ENCODE measurements at places on chromosomes 7 and 10.
A peak's percentile ranks its signal among the peaks of the same experiment; 100 is the strongest.

DNA sequence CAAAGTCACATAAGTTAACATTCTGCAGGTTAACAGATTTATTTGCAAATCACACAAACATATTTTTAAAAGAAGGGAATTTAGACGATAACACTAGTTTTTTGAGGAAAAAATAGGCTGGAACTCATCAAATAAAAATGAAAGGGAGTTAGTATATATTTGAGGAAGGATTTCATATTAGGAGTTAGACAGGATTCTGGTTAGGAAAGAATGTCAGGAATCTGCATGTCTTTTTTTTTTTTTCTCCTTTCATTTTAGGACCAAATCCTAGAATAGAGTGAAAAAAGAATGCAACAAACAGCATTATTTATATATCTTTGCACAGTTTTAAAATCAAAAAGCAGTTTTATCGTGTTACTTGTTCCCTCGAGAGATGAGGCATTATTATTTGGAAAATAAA is 8.9 kb upstream of the TRDMT1 start:
- no peak for DNase-seq

- peak; percentile 8 for DNase-seq
Observed at GRCh38 chr7:149736478-149737360, 36.7 kb downstream of the ZNF467 start.

GRCh38 chr7:26397796-26398426 is 106.2 kb downstream of the SNX10 start:
- DNase-seq, result no peak

DNA sequence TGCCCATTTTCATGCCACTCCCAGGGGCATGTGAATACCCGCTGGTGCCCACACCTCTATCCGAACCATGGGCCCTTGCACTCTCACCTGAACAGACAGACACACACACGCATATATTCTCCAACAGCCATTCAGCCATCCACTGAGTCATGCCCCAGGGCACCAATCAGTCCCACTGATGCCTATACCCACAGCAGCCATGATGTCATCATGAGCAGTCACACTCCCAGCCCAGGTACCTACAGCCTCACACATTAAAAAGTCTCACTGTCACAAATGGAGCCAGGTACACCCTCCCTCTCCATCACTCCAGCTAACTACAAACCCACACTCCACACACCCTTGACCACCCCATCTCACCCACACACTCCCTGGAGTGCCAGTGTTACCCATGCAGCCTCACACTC is 12.2 kb downstream of the VSIR start:
- no peak for DNase-seq

GRCh38 chr10:126803394-126803793 is 101.8 kb upstream of the DOCK1 start:
- DNase-seq, result no peak

DNA sequence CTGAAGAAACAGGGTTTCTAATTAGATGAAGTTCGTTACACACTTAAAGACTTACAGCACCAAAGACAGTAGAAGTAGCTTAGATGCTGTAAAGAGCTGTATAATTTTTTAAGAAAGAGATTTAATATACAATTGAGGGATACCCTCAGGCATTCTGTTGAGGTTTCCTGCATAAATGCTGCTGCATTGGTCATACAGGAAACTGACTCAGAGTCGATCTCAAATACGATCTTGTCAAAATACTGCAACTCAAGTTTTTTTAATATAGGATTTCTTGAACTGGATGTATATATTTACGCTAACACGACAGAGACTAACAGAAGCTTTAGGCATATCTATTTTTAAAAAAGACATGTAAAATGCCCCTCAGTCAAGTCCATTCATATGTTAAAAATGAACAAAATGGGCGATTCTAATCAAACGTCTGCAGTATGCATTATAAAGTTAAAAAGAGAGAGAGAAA is 2.4 kb upstream of the ARID5B start:
- DNase-seq, result peak; percentile 72

- peak; percentile 64 for DNase-seq
Observed at GRCh38 chr10:79148452-79149344, 79.9 kb downstream of the ZMIZ1 start.

GRCh38 chr7:138842111-138842510 is 44.1 kb upstream of the ATP6V0A4 start:
- DNase-seq, result peak; percentile 74

DNA sequence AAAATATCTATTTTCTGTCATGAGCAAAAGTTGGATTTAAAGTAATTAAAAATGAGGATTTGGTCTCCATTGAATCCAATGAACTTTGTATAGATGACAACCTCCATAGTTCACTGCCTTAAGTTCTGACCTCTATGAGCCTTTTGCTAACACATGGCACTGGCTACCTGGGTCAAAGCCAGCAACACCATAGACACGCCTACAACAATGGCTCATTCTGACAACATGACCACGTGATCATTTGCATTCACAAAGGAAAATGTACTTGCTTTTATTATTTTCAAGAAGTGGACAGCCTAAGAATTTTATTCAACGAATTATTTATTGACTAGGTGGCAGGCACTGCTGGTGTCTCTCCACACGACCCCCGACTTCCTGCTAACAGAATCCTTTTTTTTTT is 90.6 kb downstream of the CARD11 start:
- DNase-seq, result no peak

DNA sequence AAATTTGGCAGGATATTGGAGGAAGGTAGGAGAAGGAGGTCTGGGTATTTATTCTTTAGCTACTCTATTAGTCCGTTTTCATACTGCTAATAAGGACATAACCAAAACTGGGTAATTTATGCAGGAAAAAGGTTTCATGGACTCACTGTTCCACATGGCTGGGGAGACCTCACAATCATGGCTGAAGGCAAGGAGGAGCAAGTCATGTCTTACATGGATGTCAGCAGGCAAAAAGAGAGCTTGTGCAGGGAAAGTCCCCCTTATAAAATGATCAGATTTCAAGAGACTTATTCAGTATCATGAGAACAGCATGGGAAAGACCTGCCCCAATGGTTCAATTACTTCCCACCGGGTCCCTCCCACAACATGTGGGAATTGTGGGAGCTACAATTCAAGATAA is 1.9 kb upstream of the INMT start:
- DNase-seq, result no peak

- DNase-seq, result peak; percentile 63
Observed at GRCh38 chr10:102633287-102633686, 11.0 kb upstream of the TRIM8 start.

GRCh38 chr10:65358565-65358964 is 1567.3 kb upstream of the LRRTM3 start:
- DNase-seq, result no peak

DNA sequence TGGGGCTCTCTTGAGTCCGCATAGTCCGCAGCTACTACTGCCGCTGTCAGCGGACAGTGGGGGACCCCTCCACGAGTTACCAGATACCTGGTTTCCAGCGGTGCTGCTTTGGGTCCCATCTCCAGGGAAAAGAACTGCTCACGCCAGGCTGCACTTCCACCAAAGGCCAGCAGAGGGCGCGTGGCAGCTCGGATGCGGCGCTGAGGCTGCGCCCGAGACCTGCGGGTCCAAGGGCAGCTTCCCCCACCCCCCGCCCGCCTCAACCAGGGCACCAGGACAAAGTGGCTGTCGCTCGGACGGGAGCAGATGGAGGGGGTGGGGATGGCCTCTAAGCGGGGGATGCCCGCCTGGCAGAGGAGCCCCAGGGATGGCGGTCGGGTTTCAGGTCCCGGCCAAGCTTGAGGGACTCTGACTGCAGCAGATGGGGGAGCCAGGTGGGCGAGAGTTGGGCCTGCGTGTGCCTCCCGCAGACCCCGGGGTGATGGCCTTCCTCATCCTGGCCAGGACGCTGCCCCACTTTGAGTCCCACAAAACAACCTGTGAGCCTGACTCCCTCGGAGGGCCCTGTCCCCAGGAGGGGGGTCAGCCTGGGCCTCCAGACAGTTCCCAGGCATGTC is 23.8 kb upstream of the ZNF735 start:
- DNase-seq, result peak; percentile 14

DNA sequence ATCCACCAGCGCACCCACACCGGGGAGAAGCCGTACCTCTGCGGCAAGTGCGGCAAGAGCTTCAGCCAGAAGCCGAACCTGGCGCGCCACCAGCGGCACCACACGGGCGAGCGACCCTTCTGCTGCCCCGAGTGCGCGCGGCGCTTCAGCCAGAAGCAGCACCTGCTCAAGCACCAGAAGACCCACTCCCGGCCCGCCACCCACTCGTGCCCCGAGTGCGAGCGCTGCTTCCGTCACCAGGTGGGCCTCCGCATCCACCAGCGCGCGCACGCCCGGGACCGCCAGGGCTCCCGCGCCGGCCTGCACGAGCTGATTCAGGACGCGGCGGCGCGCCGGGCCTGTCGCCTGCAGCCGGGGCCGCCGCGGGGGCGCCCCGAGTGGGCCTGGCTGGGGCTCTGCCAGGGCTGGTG is 17.7 kb downstream of the ZNF775 start:
- DNase-seq, result no peak

- DNase-seq, result peak; percentile 90
Observed at GRCh38 chr10:124225467-124226270, 132.3 kb upstream of the CHST15 start.

GRCh38 chr10:69123747-69124562 is at the start of gene VPS26A:
Gene VPS26A, plus strand, starts transcription at chr10:69124178. Its CDS starts 100 bp downstream, at chr10:69124278.
- peak; percentile 99 for DNase-seq

DNA sequence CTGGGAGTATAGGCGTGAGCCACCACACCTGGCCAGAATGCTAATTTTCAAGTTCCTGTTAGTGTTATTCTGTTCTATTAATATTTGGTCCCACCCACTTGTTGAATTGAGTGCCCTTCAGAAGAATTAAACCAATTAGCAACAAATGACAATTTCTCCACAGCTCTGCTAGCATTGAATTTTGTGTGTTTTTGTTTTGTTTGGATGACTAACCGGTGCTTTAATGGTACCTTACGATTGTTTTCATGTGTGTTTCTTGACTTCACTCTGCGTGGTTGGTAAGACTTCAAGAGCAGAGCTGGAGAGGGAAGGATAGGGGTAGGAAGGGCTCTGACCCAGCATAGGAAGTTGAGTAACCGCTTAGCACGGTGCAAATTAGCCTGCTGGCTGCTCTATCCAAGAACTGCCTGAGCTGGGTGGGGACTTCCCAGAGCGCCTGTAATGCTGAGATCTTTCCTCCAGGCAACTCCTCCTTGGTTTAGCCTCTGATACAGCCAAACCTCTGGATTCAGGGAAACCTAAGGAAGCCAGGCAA is 4.6 kb downstream of the ARPC1B start:
- peak; percentile 73 for DNase-seq

DNA sequence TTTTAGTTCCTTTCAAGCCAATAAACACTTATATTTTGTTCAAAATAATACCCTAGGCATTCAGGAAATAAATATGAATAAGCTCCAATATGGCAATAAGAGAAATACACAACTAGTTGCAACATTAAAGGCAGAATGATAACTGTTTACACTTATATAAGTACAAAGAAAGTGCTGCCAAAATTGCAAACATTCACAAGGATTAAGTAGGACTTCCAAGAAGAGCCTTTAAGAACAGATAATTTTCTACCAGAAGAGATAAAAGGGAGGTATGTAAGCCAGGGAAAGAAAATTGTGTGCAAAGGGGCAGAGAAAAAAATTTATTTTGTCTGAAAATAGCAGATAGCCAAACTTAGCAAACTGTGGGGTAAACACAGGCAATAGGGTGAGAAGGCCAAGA is 83.8 kb downstream of the CTNNA3 start:
- no peak for DNase-seq

- no peak for DNase-seq
Observed at GRCh38 chr7:127404286-127405072, 12.0 kb upstream of the ZNF800 start.

GRCh38 chr7:126450269-126450671 is 802.5 kb downstream of the GRM8 start:
- DNase-seq, result no peak

- DNase-seq, result no peak
Observed at GRCh38 chr10:74113546-74113945, 37.1 kb downstream of the AP3M1 start.

GRCh38 chr7:93992421-93993110 is 11.6 kb downstream of the BET1 start:
- no peak for DNase-seq

- no peak for DNase-seq
Observed at GRCh38 chr10:23439961-23440889, 1.4 kb downstream of the OTUD1 start.

- peak; percentile 20 for DNase-seq
Observed at GRCh38 chr10:125064681-125065492, 95.5 kb downstream of the CTBP2 start.

DNA sequence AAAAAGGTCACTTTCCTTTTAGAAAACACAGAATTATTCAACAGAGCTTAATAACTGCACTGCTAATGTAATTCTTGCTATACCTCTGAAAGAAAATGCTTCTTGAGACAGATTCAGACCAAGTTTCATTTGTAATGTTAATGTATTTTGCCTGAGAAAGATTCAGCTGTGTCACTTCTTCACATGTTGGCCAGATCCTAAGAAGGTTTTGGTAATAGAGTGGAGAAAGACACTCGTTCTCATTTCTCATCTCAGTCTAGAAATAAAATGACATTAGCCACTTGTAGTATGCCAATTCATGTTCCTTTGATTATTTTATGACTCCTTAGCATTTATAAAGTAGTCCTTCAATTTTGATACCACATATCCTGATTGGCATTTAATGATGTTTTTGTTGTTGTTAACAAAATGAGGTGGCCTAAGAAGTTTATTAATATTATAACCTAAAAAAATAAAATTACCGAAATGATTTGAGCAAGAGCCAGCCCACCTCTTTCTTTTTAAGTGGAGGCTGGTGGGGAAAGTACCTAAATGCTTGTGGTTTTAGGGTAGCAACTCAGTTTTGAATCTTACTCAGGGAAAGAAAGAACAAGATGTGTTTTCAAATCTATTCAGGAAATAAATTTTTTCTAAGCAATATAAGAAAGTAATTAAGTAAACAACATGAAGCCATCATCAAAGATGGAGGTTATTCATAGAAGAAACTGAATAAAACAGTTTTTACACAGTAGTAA is 16.4 kb upstream of the ELAPOR2 start:
- no peak for DNase-seq

DNA sequence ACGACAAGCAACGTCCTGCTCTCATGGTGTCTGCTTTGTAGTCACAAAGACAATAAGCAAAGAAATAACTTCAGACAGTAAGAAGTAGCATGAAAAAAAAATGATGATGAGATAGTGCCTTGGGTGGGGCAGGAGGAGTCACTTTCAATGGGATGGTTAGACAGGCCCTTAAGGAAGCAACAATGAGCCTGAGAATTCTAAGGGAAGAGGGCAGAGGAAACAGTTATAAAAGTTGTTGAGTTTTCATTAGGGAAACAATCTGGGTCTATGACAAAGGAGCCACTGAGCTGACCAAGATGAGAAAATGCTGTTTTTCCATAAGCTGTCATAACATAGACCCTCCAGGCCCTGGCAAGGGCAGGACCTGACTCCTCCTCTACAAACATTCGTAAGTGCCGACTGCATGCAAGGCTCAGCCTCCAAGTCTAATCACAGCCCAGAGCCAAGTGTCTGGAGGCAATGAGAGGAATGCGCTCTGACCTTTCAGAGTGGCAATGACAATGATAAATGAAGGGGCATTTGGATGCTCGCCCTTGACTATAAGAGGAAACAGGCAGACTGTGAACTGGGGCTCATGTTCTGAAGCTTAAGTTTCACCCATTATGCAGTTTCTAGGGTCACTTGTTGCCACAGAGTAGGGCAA is 43.7 kb downstream of the PPP1R3C start:
- DNase-seq, result no peak

- DNase-seq, result no peak
Observed at GRCh38 chr10:22848509-22848908, 79.3 kb upstream of the ARMC3 start.

- no peak for DNase-seq
Observed at GRCh38 chr7:25951414-25952260, 200.4 kb upstream of the NFE2L3 start.

All from hematopoietic multipotent progenitor cell (in vitro differentiated cells).